LoVo (cell line): ENCODE measurements at places on chromosomes 11 and 22.

GRCh38 chr11:124753205-124753604, 1.1 kb upstream of the VSIG2 start:
- DNase-seq, result no peak

DNA sequence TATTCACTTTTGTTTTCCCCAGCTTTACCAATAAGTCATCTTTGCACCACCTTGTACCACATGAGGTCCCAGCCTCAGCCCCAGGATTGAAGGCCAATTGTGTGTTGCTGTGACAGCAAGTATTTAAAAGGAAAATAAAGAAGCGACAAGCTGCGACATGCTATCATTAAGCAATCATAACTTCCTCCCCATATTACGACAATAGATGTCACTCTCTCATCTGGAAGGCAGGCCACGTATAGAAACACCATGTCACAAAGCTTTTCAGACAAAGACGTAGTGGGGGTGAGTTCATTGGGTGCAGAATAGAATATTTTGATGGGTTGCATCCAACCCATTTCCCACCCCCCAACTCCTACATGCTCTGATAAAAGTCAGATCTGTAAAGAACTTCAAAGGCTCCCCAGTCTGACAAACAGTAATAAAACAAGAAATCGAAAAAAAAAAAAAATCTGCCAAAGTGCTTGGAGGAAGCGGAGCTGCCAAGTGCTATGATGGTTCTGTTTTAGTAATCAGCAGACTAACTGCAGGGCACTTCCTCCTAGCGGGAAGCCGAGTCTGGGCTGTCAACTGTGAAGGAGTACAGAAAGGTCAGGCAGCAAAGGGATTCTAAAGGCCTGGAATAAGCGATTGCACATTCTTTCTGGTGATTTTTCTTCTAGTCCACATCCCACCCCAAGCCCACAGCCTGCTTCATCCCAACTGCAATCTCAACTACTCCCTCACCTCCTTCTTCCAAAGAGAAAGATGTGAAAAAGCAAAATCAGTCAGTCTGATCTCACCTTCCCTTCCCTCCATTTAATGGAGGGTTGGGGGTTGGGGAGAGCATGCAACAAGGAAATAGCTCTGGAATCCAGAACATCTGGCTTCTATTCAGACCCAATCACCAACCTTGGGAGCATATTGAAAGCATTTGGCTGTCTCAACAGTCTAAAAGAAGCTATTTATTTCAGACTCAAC, 131.4 kb upstream of the UBASH3B start:
- no peak for DNase-seq

DNA sequence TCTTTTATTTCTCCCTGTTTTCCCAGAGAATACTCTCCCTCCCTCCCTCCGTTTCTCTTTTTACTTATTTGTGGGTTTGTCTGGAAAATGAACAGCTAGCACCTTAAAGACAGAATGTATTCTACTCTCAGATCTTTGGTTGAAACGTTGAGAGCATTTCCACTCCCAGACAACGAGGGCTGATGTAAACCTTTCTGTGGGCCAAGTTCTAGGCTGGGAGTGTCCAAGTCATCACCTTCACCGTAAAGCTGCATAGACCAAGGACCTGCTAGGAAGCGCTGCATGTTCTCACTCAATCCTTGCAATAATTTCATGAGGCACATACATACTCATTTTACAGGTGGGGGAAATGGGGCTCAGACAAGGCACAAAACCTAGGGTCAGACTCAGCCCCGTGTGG, 32.4 kb downstream of the MYH9 start:
- no peak for DNase-seq

GRCh38 chr11:126194121-126194543, 17.3 kb downstream of the RPUSD4 start:
- DNase-seq, result peak; percentile 31

DNA sequence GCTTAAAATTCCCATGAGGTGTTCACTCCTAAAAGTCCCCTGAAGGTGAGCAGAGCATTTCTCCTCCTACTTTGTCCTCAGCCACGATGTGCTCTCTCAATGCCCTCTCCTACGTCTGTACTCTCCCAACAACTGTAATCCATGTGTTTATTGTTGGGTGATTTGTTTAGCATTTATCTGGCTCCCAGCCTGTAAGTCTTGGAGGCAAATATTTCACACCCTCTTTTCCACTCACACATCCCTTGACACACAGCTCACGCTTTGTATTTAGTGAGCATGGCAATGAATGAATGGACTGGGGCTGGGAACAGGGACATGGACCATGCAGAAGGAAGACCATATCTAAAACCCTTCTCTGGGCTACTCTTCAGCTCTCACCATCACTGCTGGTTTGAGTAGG, 22.6 kb downstream of the HTR3A start:
- no peak for DNase-seq

GRCh38 chr11:73376803-73377629, 817 bp downstream of the RELT start:
- DNase-seq, result peak; percentile 54

GRCh38 chr11:132604431-132604830, 927.9 kb downstream of the OPCML start:
- DNase-seq, result no peak

DNA sequence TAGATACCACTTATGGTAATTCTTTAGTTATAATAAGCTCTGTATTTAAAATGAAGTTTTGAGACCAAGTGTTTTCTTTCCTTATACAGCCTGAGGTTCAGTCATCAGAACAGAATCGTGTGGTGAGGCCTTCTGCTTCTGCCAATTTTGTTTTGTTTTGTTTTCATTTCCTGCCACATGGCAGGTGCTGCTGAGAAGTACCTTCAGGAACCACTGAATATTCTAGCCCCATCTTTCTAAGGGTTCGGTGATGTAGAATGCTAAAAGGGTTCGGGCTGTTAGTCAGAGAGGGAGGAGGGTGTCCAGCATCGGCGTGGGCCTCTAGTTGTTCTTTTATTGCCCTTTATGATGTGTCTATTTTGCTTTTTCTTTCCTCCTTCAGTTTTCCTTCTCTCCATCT, 25.8 kb downstream of the TNRC6B start:
- no peak for DNase-seq

DNA sequence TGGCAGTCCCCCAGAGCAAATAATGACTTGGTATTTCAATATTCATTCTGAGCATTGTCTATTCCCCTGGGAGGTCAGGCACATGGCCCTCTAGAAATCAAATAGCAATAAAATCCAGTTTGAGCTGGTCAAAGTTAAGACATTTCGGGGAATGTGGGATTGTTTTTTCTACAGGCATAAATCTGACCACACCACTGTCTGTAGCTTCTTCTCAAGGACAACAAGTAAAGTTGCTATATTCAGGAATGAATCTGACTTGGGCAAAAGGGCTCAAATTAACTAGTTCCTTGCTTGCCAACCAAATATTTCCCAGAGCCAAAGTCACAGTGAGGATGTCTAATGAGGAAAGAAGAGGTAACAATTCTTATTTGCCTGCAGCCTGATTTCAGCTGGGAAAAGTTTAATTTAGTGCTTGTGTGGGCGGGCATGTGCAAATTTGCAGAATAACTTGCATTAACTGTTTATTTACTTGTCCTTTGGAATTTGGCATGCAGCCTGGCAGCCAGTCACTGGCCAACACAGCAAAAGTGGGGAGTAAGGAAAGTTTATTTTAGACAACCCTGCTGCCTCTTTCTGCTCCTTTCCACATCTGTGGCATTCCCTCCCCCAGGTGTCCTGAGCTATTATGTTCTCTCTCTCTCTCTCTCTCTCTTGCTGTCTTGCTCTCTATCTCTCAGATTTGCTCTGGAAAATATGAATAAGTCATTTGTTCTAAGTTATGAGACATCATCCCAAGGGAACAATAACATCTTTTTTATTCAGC, 51.2 kb upstream of the ARHGAP20 start:
- no peak for DNase-seq

- no peak for DNase-seq
These were observed 6.1 kb downstream of the RPUSD4 start for GRCh38 chr11:126205359-126205758.

DNA sequence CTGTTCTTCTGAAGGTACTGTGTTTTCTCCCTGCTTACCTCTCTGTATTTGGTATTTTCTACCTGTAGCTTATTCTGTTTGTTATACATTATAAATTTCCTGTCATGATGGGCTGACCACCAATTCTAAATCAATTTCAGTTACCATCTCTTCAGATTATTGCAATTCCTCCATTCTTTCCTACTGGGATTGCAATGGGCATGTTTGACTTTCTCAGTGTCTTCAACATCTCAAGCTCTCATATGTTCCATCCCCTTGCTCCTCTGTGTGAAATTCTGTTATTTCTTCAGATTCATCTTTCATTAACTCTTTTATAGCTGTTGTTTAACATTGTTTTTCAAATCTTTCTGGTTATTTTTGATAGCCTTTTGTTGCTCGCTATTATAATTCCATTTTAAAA, 15.5 kb upstream of the C22orf39 start:
- DNase-seq, result no peak

DNA sequence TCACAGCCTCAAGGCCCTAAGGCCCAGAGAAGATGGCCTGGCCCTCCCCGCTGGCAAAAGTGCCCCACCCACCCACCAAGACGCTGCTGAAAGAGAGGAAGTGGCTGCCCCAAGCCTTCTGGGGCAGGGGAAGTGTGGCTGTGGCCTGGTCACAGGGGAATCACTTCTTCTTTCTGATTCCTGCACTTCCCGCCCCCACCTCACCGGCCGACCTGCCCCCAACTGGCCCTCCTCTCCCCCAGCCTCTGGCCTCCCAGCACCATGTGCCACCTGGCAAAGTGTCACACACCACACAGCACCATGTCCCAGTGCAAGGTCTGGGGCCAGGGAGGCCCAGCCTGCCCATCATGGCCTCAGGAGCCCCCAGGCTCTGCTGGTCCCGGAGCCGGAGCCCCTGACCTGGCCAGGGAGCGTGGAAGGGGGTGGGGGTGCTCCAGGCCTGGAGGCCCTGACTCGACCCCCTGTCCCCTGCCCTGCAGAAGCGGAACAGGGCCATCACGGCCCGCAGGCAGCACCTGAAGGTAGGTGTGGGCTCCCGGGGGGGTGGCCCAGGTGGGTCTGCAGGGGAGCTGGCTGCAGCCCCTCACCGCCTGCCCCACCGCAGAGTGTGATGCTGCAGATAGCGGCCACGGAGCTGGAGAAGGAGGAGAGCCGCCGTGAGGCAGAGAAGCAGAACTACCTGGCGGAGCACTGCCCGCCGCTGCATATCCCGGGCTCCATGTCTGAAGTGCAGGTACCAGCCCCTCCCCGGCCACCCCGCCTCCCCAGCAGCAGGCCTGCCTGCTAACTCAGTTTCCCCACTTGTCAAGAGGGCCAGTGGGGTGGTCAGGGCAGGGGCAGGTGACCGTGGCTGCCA, 1.4 kb downstream of the TNNI2 start:
- no peak for DNase-seq

DNA sequence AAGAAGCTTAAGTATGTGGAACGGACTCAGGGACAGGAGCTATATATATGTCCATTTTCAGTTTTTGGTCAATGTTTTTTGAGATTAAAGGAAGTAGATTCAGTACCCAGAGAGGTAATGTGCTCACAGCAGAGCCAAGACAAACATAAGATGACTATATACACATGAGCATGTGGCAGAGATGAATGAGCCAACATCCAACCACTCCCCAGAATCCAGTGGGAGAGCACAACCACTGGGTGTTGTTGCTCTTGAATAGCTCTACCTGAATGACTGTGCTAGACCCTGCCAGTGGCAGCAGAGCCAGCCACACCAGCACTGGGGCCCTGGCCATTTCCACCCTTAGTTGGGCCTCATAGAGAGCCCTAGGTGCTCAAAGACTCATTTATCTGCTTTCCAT, 10.7 kb upstream of the SYTL2 start:
- no peak for DNase-seq

DNA sequence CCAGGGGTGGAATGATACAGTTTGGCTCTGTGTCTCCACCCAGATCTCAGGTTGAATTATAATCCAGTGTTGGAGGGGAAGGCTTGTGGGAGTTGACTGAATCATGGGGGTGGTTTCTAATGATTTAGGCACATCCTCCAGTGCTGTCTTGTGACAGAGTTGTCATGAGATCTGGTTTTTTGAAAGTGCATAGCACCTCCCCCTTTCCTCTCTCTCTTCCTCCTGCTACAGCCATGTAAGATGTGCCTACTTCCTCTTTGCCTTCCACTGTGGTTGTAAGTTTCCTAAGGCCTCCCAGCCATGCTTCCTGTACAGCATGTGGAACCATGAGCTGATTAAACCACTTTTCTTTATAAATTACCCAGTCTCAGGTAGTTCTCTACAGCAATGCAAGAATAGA, 45.1 kb downstream of the THAP12 start:
- DNase-seq, result no peak
